ENCODE measurements at places on chromosomes 7 and 10.

- DNase-seq, result no peak
Measured at GRCh38 chr7:138470391-138471157, 10.5 kb downstream of the TRIM24 start.

- DNase-seq, result no peak
Measured at GRCh38 chr10:117597216-117597615, 54.7 kb downstream of the EMX2 start.

GRCh38 chr10:24971374-24971773 is 19.0 kb upstream of the PRTFDC1 start:
- no peak for DNase-seq

- no peak for DNase-seq
Measured at GRCh38 chr7:114670676-114671075, 251.2 kb upstream of the MDFIC start.

DNA sequence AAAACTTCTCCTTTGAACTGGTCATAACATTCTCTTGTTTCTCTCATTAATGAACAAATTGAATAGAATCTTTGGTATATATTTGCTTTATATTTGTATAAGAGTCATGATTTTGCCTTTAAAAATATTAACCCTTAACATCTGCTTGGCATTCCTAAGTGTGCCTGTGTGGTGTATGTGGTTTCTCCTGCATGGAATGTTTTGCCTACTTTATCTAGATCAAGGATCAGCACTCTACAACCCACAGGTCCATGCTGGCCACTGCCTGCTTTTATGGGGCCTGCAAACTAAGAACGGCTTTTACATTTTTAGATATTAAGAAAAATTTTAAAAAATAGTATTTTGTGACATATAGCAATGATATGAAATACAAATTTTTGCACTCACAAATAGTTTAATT is 4.3 kb upstream of the LAMB4 start:
- DNase-seq, result no peak

DNA sequence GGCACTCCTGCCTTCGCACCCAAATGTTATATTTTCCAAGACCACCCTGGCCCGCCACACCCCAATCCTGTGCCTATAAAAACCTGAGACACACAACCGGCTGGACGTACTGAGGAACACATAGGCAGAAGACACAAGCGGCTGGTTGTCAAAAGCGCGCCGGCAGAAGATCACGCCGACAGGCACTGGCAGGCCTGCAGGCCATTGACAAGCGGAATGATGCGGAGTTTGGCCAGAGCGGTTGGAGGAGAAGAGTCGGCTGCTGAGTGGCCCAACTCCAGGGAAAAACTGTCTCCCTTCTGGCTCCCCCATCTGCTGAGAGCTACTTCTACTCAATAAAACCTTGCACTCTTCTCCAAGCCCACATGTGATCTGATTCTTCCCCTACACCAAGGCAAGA is 39.7 kb upstream of the SAMD8 start:
- DNase-seq, result no peak

DNA sequence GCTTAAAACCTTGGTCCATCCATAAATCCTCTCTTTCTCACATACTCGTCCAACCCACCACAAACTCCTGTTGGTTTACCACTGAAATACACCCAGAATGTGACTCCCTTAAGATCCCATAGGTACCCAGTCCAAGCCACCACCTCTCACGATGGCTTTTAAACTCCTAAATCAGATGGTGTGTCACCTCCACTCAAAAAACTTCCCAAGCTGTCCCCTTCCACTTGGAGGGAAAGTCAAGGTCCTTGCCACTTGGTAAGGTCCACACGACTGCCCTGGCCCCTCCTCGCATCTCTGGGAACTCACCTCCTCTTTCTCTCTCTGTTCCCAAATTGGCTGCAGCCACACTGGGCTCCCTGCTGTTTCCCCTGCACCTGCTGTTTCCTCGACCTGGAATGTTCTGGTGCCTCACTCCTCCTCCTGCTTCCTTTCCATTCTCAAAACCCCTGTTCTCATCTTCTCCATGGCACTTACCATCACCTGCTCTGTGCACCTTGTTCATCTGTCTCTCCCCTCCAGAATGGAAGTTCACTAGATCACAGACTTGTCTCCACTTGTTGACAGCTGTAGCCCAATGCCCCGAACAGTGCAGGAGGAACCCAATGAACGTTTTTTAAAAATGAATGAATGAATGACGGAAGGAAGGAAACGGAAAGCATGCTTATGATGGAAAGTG is 23.0 kb downstream of the ZFAND2A start:
- DNase-seq, result no peak

DNA sequence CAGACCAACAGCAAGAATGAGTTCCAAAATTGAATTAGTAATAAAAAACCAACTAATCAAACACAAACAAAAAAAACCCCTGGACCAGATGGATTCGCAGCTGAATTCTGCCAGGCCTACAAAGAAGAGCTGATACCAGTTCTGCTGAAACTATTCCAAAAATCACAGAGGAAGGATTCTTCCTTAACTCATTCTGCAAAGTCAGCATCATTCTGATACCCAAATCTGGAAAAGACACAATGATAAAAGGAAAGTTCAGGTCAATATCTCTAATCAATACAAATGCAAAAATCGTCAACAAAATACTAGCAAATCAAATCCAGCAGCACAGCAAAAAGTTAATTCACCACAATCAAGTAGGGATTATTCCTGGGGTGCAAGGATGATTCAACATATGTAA is 6.1 kb upstream of the ABCA13 start:
- no peak for DNase-seq

- DNase-seq, result peak; percentile 61
Measured at GRCh38 chr7:36015733-36016132, 137.3 kb upstream of the EEPD1 start.

DNA sequence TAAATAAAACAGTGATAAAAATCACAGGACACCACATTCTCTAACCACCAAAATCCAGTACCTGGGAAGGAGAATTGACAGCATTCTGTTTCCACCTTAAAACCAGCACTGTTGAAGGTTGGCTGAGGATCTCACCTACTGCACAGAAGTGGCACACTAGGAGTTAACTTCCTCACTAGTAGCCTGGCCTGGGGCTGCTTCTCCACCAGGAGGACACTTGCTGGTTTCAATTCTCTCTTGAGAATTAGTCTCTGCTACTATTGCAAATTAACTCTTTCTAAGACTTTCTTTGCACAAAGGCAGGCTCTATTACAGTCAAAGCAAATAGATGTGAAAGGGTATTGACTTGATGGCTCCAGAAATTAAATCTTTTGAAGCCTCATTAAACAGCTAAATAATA is 2.3 kb upstream of the CTTNBP2 start:
- peak; percentile 22 for DNase-seq

DNA sequence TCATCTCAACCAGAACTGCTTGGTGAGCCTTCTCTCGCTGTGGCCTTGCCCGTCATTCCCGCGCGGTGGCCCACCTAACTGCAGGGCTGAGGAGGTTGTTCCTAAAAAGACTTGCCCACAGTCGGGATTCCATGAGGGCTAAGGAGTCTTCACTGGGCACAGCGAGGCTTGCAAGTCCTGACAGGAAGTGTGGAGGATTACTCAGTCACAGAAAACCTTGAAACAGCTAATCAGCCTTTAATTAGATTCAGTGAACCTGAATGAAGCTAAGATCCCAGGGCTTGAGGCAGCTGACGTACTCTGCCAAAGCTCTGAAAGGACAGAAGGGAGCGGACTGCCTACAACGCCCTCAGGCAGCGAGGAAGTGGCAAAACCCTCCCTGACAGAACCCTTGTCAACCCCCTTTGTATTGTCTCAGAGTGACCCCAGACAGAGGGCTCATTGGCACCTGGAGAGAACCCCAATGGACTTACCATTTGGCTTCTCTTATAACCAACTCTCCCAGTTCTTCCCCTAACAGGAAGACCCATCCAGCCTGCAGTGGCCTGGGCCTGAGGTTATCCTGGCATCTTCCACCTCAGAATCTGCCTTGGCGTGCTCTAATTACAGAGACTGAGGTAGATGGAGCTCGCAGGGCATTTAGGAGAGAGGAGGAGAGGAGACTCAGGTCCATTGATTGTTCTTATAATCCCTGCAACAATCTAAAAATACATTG is 2.5 kb upstream of the LAMB4 start:
- DNase-seq, result no peak

GRCh38 chr7:134548877-134549276 is at the start of gene AKR1B15:
TSS of gene AKR1B15 (plus strand) at chr7:134549110. CDS start at chr7:134564620, 15,510 bp downstream.
- no peak for DNase-seq

DNA sequence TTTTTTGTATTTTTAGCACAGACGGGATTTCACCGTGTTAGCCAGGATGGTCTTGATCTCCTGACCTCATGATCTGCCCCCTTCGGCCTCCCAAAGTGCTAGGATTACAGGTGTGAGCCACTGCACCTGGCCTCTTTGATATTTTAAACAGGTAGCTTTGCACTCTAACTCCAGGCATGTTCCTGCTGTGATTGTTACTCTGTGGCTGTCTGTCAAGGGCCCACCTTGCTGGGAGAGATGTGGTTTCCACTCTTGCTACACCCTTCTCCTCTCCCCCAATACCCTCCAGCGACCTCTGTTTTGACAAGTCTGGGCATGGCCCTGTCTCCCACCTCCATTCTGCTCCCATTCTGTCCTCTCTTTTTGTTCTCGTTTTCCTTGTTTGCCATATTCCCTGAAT is 17.1 kb downstream of the SMKR1 start:
- no peak for DNase-seq

- DNase-seq, result no peak
Measured at GRCh38 chr7:21371360-21371759, 56.5 kb upstream of the SP4 start.

GRCh38 chr10:96768136-96768535 is 47.8 kb upstream of the PIK3AP1 start:
- DNase-seq, result no peak

GRCh38 chr10:91909117-91909677 is at the start of gene FGFBP3:
TSS of gene FGFBP3 (minus strand) at chr10:91909486. CDS start at chr10:91908969, 517 bp downstream.
- no peak for DNase-seq

- DNase-seq, result no peak
Measured at GRCh38 chr7:91628742-91629141, 251.8 kb downstream of the MTERF1 start.

GRCh38 chr10:69086001-69086509 is 1.8 kb upstream of the SRGN start:
- peak; percentile 41 for DNase-seq

DNA sequence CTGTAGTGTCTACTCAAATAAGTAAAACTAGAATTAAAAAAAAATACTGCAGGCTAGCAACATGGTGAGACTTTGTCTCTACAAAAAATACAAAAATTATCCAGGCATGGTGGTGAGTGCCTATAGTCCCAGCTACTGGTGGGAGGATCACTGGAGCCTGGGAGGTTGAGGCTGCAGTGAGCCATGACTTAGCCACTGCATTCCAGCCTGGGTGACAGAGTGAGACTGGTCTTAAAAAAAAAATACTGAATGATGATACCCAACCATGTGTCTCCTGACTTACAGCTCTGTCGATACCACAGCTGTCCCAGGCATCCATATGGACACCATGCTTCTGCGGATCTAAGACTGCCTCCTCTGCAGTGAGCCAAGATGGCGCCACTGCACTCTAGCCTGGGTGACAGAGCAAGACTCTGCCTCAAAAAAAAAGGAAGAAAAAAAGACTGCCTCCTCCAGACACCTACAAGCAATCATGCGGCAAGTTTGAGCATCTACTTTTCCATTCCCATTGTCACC is 7.9 kb upstream of the FRAT1 start:
- no peak for DNase-seq

- DNase-seq, result peak; percentile 1
Measured at GRCh38 chr7:13336227-13336626, 648.8 kb downstream of the ARL4A start.

Measured in hepatic stellate cell (primary cell).